ENCODE measurements at places on chromosomes 1 and 21.

- no peak for DNase-seq
These were observed 30.2 kb downstream of the ADARB1 start for GRCh38 chr21:45104560-45104959.

- DNase-seq: no peak
These were observed 54.4 kb downstream of the NAV1 start for GRCh38 chr1:201593200-201593921.

- DNase-seq: no peak
These were observed 286.3 kb upstream of the C1orf105 start for GRCh38 chr1:172134087-172134731.

- DNase-seq: no peak
These were observed 65.4 kb downstream of the TAS1R2 start for GRCh38 chr1:18794051-18794450.

GRCh38 chr1:63108206-63108605 lies 214.2 kb upstream of the FOXD3 start:
- DNase-seq: no peak

DNA sequence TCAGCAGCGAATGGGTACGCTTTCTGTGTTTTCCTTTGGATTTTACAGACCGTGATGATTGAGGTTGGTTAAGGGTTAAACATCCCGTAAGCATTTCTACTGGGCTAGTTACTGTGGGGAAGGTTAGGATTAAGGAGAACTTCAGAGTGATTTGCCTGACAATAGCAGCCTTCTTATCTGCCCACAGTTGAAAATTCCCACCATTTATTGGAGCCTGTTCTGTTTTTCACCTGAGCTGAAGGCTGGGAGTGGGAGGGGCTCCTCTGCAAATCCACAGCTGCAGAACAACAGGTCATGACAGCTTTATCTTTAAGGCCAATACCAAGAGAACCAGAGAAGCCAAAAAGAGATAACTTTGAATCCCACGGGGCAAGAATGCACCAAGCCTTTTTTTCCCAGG lies 168.6 kb downstream of the KAZN start:
- DNase-seq: no peak

All from activated CD4-positive, alpha-beta T cell treated with anti-CD3 and anti-CD28 coated beads for 1 hour (primary cell).